ENCODE measurements at places on chromosomes 6 and 20.

GRCh38 chr6:155274533-155274932 lies 10.7 kb downstream of the CLDN20 start:
- no peak for DNase-seq

- no peak for DNase-seq
These were observed 48.2 kb upstream of the RALY start for GRCh38 chr20:33945391-33946081.

DNA sequence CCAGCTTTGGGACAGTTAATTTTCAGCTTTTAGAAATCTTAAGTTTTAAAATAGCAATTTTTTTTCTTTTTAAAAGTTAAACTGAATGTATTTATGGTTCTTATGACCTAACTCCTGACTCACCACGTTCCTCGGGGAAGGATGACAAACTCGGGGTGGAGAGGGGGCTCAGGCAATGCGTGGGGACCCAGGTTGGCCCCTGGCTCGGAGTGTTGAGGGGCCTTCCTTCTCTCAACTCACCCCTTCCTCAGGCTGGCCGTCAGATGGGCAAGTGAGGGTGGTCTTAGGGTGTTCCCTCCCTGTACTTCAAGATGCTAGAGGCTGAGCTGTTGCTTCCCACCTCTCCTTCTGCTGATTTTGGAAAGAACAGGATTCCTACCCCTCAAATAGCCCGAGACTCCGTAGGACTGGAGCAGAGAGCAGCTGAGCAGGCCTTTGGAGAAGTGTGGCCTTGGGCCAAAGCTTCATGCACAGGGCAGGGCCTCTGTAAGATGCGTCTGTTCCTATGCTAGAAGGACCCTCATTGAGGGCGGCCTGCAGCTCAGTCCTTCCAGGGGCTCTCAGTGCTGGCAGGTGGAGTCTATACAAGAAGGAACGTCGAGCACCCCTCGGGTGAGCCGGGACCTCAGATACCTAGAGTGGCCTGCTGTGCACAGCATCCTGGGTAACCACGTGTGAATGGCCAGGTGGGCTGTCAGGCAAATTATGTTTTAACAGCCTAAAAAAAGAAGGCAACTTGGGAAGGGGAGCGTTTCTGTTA lies 79.3 kb downstream of the TCP11 start:
- no peak for DNase-seq

DNA sequence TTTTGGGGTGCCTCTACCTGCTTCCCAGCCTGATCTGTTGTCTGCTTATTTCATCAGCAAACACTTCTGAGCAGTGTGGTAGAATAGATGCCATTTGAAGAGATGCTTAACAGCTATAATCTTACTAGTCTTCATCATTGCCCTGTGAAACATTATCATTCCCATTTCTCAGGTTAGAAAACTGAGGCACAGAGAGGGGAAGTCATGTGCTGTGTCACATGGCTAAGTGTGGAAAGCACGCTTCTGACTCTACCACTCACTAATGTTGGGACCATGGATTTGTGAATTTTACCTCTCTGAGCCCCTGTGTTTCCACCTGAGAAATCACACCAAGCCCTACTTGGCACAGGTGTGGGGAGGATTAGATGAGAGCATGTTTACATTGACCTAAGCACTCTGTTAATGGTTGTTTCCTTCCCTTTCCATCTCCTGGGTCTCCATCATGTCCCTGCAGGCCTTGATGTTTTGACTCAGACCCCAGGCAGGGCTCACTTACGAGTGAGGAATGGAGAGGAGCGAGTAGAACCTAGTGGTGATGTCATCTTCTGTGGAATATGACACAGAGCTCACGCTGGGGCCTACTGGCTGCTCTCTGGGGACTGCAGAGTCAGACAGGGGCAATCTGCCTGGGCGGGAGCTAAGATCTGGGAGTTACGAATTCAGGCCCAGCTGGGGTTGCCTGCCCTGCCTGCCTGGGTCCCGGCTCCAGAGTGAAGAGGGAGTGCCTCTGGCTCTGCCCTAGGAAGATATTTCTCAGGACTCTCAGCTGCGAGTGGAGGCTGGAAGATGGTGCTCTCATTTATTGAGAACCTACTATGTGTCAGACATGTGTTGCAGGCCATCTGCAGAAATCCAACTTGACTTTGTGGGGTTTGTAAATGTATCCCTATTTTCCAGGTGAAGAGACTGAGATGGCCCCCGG lies 64.3 kb downstream of the CDH22 start:
- no peak for DNase-seq

- no peak for DNase-seq
These were observed 3.4 kb upstream of the CDH22 start for GRCh38 chr20:46311719-46312074.

GRCh38 chr20:35610833-35611427 lies 4.7 kb upstream of the SPAG4 start:
- DNase-seq = no peak

DNA sequence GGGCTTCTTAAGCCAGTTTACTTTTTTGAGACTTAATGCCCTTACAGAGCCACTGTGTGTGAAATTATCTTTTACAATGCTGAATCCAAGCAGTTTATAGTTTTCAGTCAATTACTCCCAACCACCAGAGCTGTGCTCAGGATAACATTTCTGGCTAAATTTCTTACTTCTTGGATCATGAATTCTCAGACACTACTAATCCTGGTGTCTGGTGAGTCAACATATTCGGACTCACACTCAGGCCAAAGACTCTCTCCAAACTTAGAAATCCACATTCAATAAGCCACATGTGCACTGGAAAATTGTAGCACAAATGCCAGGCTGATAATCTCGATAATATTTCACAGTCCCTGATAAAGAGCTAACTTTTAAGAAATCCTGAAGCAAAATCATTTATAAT lies 49.0 kb downstream of the PTPRT start:
- DNase-seq = no peak

GRCh38 chr20:47730744-47731143 lies 54.5 kb downstream of the SULF2 start:
- no peak for DNase-seq

DNA sequence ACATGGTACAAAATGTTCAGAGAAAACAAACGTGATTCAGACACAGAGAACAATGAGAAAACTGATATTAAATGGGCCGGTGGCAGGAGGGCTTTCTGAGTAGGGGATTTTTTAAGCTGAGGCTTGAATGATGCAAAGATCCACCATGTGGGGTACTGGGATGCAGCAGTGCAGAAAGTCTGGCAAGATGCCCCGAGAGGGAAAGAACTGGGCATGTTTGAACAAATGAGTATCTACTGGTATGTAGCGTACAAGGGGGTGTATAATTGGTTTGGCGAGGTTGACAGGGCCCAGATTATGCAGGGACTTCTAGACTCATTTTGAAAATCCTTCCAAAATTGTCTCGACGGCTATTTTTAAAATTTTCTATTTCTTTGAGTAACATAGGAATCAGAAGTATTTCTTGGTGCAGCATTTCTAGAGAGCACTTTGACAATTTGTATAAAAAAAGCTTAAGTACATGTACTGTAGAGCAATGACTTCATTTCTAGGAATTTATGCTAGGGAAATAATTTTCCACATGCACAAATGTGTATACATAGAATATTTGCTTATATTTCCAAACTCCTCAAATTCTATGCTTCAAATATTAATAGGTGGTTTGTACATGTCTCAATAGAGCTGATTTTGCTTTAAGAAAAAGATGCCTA lies 119.6 kb upstream of the DOK5 start:
- DNase-seq = no peak

DNA sequence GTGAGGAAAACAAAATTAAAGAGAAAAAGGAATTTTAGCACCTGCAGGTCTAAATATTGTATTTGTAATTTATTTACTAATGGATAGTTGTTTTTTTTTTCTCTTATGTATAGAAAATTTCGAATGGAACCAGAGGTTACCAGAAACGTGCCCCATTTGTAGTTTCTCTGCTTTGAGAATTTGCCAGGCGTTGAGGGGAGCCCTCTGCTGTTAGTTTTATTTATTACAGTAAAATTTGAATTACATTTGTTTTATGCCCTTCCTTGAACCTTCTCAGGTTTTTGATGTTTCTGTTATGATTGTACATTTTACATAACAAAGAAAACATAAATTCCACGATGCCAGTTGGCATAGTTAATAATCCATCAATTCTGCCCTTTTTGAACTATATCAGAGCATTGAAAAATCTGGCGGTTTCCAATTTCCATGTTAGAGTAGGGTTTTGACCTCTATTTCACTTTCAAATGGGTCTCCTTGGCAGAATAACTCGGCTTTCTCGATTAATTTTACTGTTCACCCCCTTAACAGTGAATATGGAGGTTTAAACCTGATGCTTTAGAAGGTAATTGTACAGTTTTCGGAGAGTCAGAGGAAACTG lies 35.1 kb upstream of the RFPL4B start:
- peak; percentile 8 for DNase-seq

- no peak for DNase-seq
These were observed 50.4 kb downstream of the BANF2 start for GRCh38 chr20:17749978-17750721.

- no peak for DNase-seq
These were observed 401.2 kb downstream of the THBS2 start for GRCh38 chr6:168852376-168852884.

- DNase-seq = no peak
These were observed 1.1 kb downstream of the RNASET2 start for GRCh38 chr6:166955121-166955864.

- no peak for DNase-seq
These were observed 164.9 kb downstream of the TMEM242 start for GRCh38 chr6:157158456-157158855.

DNA sequence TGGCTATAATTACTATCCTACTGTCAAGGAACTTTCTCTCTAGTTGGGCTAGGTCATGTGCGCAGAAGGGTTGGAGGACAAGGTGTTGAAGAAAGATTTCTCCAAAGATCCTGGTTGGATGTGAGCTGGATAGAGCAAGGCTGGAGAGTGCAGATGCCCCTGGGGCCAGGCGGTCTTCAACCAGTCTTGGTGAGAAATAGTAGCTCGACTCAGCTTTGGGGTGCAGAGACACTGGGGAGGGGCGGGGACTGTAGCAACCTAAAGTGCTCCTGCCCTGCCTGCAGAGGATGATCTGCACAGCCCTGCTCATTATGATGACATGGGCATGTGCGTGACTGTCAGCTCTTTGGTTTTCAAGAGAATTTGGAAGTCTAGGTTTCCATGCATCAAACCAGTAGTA lies 35.9 kb downstream of the PHACTR3 start:
- DNase-seq = no peak

DNA sequence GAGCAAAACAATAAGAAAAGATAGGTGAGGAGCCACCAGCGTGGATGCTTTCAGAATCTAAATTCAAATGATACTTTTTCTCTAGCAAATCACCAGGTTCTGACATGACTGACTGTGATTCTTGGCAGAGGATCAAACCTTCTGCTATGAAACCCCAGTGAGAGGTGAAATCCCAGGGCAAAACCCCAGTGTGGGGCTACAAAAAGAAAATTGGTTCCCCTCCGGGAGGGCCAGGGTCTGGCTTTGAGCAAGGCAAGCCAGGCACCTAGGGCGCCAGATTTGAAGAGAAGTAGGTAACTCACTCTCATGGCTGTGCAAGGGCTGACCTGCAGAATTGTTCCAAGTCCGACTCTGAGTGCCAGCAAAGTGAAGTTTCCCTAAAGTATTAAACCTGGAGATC lies 20.2 kb upstream of the RALGAPA2 start:
- no peak for DNase-seq

- DNase-seq = no peak
These were observed 166.5 kb upstream of the JARID2 start for GRCh38 chr6:15079288-15079817.
